Endothelial cell of coronary artery (primary cell): ENCODE measurements at places on chromosomes 5 and 9. TPM values are rescaled to one million over a fixed set of nuclear protein-coding genes. Genes with fewer than 3 reads are reported as not detected.

The SPARC gene
- 628 and 1,632 TPM in 2 replicates for total RNA-seq

The CDH9 gene
- total RNA-seq: not detected in 2 replicates

The DPM2 gene
- total RNA-seq: 8.1 and 9.4 TPM in 2 replicates

The PNPLA7 gene
- 0.36 and 0.47 TPM in 2 replicates for total RNA-seq

The SLC22A4 gene
- 3.7 and 7.9 TPM in 2 replicates for total RNA-seq
